ENCODE measurements at places on chromosomes 7 and 10.

DNA sequence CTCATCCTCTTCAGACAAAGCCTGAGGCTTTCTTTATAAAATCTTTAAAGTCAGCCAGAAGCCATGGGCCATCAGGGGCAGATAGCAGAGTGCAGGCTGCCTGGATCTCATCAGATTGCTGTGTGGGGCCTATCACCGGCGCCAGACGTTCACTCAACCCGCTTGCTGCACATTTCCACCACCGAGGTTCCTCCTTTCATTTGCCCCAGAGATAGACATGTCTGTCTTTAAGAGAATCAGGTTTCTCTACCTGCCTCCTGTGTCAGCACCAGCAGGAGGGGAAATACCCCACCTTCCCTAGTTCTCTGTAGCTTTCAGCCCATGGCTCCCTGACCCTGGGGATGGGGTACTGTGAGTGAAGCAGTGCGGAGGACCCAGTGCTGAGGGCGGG lies 22.0 kb downstream of the SLC18A2 start:
- no peak for DNase-seq

DNA sequence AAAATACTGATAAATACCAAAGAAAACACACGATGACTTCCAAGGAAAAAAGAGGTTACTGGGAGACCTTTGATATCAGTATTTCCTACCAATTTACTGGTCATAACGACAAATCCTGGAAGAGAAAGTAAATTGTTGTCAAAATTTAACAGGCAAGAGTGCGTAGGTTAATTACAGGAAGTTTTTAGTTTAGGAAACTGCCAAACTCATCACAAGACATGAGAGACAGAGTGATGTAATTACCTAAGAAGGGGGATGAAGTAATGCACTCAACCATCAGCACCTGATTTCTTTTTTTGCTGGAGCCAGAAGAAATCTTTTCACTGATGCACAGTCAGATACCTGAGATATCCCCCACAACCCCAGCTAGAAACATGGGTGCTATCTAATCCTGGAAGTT lies 16.8 kb downstream of the MACC1 start:
- no peak for DNase-seq

DNA sequence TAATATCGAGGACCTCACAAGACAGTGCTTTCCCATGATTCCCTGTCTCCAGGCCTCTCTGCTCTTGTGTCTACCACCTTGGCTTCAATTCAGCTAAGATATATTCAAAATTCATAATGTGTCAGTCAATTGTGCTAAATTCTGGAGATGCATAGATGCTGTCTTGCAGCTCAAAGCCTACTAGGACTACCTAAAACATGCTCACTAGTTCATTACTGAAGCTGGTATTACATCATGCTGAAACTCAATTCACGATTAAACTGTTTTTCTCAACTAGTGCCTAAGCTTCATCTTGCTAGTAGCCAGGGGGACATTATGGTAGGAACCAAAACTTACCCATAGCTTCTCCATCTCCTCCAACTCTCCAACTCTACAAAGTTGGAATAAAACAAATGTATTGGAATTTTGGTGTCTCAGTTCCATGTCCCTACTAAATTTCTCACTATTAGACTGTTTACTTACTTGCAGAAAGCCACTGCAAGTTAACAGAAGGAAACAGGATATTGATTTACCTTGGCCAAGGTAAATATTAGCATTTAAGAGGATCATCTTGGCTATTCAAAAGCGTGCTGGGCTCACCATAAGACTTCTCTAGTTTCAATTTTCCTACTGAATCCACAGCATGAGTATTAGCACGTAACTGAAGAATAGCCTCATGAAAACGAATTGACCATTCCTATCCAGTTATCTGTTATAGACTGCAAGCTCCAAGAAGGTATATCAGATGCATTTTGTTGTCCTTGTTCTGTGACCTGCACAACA lies 53.6 kb downstream of the CREB3L2 start:
- DNase-seq: no peak

DNA sequence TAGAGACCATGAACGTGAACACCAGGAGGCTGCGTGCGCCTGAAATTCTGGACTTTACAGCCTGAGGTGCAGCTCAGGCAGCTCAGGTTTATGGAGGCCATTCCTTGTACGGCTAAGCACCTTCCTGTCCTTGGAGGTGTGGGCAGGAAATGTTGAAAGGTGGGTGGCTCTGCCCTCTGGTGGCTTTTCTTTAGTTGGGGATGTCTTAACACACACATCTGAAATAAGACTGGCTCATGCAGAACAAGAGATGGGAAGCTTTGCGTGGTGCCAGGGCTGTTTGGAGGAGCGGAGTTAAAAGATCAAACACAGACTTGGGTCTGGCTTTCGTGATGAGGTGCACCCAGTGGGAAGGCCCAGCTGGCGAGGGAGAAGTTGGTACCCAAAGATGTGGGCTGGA lies 64.1 kb downstream of the DOCK1 start:
- no peak for DNase-seq

GRCh38 chr10:119131512-119132240 lies 27.8 kb downstream of the DENND10 start:
- no peak for DNase-seq

GRCh38 chr10:50529660-50530059 lies 94.1 kb downstream of the SGMS1 start:
- no peak for DNase-seq

DNA sequence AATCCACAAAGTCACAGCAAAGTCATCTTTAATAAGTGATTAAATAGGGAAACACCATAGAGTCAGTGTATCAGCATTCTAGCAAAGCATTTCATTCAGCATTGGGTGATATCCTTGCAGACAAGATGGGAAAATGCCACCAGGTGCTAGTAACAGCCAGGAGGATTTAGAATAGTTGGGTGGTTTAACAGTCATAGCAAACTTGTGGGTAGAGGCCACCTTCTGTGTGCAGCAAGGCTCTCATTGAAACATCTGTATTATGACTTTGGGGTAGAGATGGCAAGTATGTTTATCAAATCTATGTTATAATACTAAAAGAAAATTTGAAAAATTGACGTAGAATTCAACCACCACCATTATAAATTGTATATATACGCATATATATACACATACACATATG lies 26.4 kb upstream of the ADO start:
- no peak for DNase-seq

DNA sequence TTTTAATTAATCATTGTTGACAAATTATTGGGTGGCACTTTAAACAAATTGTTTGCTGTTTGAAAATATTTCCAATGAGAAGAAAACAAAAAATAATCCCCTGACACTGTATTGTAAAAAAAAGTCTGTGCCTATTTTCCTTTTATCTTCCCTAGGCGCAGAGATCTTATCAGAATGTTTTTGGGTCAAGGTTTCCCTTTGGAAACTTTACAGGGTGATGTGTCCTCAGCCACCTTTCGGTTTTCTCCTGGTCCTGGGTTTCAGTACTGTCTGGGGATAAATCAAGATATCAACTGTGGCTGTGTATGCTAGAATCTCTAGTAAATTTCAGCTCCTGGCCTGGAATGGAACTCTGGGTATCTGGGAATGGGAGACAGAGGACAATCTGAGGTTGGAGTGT lies 1.4 kb downstream of the ZNF107 start:
- DNase-seq: no peak

All from stimulated activated CD8-positive, alpha-beta memory T cell treated with anti-CD3 and anti-CD28 coated beads, Interleukin-4, amount 100 ng/mL, for 4 hours (primary cell).